ENCODE measurements at places on chromosomes 6 and 20. TPM values are rescaled to one million over a fixed set of nuclear protein-coding genes. Genes with fewer than 3 reads are reported as not detected.

GRCh38 chr6:78700991-78701390 lies 166.4 kb upstream of the IRAK1BP1 start:
- DNase-seq, result no peak

GRCh38 chr20:45465491-45466266 lies 3.9 kb upstream of the WFDC2 start:
- no peak for DNase-seq

DNA sequence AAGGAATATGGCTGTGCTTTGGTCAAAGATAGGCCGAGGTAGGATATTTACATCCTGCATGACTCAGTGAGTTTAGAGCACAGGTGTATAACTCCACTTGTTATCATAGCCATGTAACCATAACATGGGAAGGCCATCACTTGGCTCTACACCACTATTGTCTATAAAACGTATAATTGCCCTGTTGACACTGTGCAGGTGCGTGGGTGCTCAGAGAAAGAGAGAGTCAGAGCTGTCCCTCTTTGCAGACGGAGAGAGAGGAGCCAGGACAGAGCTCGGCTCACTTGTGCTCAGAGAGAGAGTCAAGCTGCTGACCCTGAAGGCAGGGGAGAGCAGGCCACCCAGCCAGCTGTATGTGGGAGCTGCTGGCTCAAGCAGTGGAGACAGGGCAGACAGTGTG lies 46.0 kb downstream of the OR2B6 start:
- no peak for DNase-seq

The PRSS35 gene
- not detected for total RNA-seq

- no peak for DNase-seq
These were observed 60.8 kb upstream of the HBS1L start for GRCh38 chr6:135115411-135115810.

The TAAR1 gene
- total RNA-seq, result not detected

GRCh38 chr6:131368198-131368911 lies 204.7 kb upstream of the ARG1 start:
- peak; percentile 94 for DNase-seq

GRCh38 chr6:139979021-139979725 lies 604.7 kb upstream of the CITED2 start:
- no peak for DNase-seq

- no peak for DNase-seq
These were observed 196.4 kb upstream of the ZNF184 start for GRCh38 chr6:27669295-27669623.

- no peak for DNase-seq
These were observed 24.9 kb downstream of the COL21A1 start for GRCh38 chr6:56222499-56222898.

The ZNF334 gene
- not detected for total RNA-seq

DNA sequence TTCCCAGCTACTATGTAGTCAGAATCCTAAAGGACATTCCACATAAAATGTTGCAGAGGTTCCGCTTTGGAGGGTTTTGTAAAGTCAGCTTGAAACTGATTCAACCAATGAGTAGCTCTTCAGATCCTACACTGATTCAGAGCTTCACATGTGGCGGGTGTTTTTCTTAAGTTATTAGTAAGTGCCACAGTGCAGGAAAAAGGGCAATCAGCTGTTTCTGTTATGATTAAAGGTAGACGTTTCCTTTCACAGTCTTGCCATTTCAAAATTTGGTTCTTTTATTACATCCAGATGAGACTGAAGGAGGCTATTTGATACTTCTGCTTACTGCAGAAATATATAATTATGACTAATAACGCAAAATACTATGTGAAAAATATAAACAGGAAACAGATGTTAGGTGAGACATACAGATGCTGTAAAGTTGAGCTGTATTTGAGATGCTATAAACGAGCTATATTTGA lies 443.9 kb downstream of the CDKAL1 start:
- no peak for DNase-seq

DNA sequence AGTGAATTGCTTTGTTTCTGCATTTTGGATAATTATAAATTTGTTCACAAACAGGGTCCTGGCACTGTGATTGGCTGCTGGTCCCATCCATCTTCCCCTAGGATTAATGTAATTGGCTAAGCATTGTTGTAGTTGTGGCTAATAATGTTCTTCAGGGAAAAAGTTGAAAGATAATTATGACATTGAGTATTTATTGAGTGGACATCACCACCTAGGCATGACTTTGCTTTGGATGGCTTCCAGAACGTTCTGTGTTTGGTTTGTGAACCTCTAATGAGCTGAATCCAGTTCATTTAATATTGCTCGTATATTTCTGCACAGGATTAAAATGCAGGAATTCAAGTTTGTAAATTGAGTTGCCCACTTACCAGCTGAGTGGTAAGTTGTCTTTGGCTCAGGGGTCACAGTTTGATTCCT lies 55.1 kb downstream of the ARID1B start:
- DNase-seq, result no peak

DNA sequence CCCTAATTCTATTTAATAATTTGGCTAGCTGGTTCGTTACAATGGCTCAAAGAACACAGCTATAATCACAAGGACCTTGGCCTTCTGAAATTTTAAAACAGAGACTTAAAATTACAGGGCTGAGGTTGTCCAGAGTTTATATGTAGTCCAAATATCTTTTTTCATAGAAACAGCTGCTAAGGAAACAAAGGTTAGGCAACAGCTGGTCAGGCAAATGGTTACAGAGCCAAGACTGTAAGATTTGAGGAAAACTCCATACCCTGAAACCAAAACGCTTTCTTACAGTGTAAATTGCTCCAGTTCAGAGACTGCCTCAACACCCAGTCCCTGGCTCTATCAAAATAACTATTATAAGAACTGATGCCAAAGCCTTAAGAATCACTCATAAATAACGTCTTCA lies 9.7 kb upstream of the ARHGAP18 start:
- no peak for DNase-seq

DNA sequence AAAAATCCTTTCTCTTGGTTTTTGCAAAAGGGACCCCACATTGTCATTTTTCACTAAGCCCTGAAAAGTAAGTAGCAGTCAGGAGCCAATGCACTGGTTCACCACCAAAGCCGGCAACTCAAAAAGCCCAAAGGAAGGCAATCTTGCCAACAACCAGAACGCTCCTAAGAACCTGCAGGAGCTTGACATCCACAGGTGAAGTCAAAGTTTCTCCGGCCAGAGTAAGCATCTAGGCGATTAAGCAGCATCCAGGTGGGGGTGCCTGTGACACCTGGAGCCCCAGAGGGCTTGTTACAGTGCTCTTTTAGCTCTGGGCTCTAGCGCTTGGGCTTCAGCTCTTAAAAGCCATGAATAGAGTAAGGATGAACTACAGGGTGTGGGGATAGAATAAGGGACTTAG lies 36.1 kb downstream of the SLC35D3 start:
- no peak for DNase-seq

- no peak for DNase-seq
These were observed 22.4 kb upstream of the RALY start for GRCh38 chr20:33971147-33971975.

GRCh38 chr6:113860181-113860955 lies 3.2 kb downstream of the MARCKS start:
- DNase-seq, result no peak

- peak; percentile 2 for DNase-seq
These were observed 268.4 kb downstream of the FARS2 start for GRCh38 chr6:5529733-5530132.

GRCh38 chr20:15220009-15220656 lies 882.7 kb upstream of the FLRT3 start:
- DNase-seq, result no peak

DNA sequence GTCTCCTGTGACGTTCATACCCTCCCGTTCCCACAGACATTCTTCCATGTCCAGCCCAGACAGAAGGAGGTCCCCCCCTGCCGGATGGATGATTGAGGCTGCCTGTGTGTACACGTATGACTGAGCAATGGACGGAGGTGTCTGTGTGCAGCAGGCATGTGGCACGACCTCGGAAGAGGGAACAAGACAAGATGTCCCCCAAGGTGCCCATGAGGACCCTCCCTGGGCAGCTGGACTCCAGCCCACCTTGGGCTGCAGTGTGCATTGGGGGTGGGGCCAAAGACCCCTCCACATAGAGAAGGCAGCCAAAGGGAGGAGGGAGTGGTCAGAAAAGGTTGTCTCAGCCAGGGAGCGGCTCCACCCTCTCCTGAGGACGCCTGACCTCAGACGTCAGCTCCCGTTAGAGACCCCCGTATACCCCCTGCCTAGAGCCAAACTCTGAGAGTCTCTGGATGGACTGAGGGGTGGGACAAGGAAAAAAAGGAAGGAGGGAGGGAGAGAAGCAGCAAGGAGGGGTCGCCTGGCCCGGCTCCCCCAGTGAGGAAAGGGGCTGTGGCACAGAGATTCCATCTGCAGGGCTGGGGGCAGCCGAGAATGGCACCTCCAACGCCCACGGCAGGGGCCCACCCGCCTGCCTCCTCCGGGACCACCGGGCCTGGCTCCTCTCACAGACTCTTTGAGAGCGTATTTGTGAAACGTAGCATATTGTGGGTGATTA lies 92.9 kb upstream of the BHLHE23 start:
- no peak for DNase-seq

The SRC gene
- total RNA-seq, result 0.89 TPM

The SERPINB1 gene
- 3.5 TPM for total RNA-seq

GRCh38 chr6:34638834-34639736 lies 57.5 kb downstream of the ILRUN start:
- peak; percentile 32 for DNase-seq

GRCh38 chr20:36355469-36356171 lies 49.5 kb downstream of the DLGAP4 start:
- DNase-seq, result no peak

DNA sequence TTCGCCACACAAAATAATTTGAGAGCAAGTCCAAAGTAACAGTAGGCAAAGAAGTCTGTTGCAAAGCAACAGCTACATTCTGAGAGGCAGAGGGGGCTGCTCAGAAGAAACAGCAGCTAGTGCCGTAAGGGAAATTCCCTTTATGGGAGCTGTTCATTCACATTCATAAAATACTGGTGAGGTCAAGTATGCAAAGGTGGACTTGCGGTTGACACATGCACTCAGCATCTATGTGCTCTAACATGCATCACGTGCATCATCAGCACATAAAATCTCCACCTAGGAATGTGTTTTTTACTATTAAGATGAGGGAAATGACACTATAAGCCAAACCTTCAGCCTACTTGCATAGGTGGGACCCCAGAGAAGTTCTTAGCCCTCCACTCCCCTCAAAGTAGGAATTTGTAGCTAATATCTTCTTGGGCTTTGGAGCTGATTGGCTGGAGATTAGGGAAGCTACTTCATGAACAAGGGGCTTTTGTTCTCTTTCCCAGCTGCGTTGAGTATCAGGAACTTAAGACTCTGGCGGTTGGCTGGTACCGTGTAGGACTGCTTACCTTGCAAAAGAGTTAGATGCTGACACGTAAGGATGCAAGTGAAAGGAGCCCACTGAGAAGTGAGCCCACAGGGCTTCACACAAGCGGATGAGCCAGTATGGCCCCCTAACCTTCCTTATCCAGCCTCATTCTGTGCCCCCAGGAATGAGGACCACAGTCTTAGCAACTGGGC lies 12.4 kb downstream of the CST3 start:
- DNase-seq, result no peak

The CTCFL gene
- not detected for total RNA-seq

- peak; percentile 75 for DNase-seq
These were observed 2.0 kb upstream of the PLCG1 start for GRCh38 chr20:41135187-41135887.

GRCh38 chr6:35755278-35755924 lies 18.6 kb downstream of the ARMC12 start:
- DNase-seq, result no peak

GRCh38 chr20:41391587-41392001 lies 25.0 kb upstream of the EMILIN3 start:
- DNase-seq, result no peak

The MEP1A gene
- not detected for total RNA-seq

The CGA gene
- total RNA-seq, result not detected

GRCh38 chr6:132598473-132598872 lies 8.9 kb upstream of the TAAR5 start:
- peak; percentile 46 for DNase-seq

- no peak for DNase-seq
These were observed 874.7 kb downstream of the TFAP2A start for GRCh38 chr6:9540126-9540525.

- no peak for DNase-seq
These were observed 38.2 kb upstream of the CCN6 start for GRCh38 chr6:112015725-112016124.

The TOP1 gene
- 200 TPM for total RNA-seq

DNA sequence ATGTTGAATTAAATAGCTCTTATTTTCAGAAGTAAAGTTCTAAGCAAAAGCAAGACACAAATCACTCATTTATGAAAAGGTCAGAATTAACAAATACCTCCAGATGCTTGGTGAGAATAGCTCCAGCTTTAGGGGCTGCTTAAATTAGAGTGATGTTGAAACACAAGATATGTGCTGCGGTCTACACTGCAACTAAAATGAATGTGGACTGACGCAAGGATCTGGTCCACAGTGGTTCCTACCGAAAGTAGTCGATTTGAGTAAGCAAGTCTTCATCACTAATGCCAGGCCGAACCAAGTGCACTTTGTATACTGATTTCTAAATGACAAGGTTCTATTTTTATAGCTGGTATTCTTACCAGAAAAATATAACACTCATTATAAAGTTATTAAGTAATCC lies 96.3 kb downstream of the PRDM1 start:
- DNase-seq, result no peak

DNA sequence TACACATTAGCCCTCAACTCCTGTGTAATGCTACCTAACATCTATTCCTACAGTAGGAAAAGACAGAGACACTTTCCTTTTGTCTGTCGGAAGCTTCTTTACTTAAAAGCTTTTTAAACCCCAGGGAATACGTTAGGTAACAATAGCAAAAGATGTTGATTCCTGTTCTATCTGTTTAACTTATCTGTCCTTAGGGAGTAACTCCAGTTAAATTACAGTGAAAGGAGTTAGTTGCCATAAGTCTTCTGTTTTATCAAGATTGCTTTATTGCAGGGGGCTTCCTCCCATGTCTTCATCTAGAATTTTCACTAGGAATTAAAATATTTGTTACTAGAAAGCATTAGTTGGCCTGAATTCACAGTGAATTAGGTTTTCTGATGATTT lies 26.2 kb downstream of the TOP1 start:
- DNase-seq, result no peak

DNA sequence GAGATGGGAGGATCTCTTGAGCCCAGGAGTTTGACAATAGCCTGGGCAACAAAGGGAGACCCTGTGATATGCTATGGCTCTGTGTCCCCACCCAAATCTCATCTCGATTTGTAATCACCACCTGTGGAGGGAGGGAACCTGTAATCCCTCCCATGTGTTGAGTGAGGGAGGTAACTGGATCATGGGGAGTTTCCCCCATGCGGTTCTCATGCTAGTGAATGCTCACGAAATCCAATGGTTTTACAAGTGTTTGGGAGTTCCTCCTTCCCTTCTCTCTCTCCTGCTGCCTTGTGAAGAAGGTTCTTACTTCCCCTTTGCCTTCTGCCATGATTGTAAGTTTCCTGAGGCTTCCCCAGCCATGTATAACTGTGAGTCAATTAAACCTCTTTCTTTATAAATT lies 3.4 kb downstream of the NUDT3 start:
- DNase-seq, result no peak
